ENCODE measurements at places on chromosomes 5 and 9. TPM values are rescaled to one million over a fixed set of nuclear protein-coding genes. Genes with fewer than 3 reads are reported as not detected.

The RPS14 gene
- polyA plus RNA-seq: 4,014 TPM

The UNC5A gene
- polyA plus RNA-seq: 0.19 TPM

The MARCHF6 gene
- polyA plus RNA-seq: 39.0 TPM

The OTP gene
- not detected for polyA plus RNA-seq

DNA sequence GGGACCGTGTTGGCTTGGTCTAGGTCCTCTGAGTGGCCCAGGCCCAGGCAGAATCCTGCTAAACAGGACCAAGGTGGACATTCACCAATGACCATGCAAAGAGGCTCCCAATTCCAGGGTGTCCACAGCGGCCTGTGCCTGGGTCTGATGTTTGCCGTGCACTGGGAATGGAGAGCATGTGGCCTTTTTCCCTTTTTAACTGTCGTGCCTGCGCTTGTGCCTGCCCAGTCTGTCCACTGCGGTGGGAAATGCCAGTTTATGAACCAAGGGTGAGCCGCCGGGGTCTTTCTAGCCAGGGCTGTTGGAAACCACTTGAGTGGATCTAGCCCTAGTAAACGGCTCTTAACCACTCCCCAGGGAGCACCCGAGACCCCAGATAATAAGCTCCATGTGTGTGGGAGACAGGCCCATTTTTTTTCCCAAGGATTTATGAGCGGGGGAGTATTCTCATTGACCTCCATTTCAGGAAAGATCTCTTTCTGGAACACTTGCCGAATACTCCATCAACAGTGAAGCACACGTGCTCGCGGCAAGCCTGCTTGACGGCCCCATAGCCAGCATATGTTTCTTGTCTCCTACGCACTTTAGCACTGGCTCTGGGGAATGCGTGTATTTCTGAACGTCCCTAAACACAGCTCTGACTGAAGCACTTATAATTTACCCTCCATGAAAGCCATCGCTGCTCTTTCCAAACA lies 93.2 kb upstream of the PHYKPL start:
- peak; percentile 85 for DNase-seq

GRCh38 chr5:122192497-122193496 lies 63.5 kb downstream of the ZNF474 start:
- peak; percentile 60 for DNase-seq

- DNase-seq: no peak
Observed at GRCh38 chr5:61673007-61673735, 341.1 kb downstream of the ZSWIM6 start.

DNA sequence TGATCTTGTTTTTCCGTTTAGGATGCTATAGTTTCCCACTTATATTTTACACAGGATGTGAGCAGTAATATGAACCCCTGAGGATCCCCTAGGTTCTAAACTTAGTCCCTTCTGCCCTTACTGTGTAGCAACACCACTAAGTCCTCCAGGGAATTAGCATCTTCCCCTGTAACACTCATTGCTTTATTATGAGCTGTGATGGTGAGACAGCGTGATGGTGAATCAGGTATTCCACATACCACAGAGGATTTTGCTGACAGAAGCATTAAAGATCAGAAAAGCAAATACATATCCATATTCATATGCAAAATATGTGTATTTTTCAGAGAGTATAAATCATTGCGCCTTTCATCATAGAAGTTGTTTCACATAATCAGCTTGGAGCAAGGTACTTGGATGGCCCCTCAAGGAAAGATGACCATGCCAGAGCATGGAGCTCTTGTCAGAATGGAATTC lies 317.0 kb downstream of the ICE1 start:
- DNase-seq: no peak

GRCh38 chr5:147869112-147869511 lies 9.4 kb upstream of the SCGB3A2 start:
- DNase-seq: no peak

DNA sequence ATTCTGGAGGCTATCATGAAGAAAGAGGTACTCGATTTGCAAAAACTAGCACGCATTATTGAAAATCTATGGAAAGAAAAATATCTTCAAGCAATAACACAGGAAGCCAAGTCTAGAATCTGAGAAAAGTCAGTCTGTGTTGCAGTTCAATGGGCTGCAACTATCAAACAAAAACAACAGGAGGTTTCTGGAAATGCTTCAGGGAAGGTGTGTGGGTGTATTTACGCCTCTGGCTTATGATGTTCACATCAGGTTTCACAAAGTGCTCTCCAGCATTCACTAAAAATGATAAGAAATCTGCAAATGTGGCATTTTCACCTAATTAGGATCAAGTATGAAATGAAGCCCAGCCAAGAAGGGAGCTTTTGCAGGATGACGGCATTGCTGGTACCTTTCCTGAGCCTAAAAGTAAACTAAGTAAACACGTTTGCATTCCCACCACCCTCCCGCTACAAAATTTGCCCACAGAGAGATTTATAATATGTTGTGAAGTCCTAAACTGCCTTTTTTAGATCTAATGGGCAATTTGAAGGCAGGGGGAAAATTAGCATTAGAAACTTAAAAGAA lies 146.4 kb downstream of the GABRB2 start:
- no peak for DNase-seq

DNA sequence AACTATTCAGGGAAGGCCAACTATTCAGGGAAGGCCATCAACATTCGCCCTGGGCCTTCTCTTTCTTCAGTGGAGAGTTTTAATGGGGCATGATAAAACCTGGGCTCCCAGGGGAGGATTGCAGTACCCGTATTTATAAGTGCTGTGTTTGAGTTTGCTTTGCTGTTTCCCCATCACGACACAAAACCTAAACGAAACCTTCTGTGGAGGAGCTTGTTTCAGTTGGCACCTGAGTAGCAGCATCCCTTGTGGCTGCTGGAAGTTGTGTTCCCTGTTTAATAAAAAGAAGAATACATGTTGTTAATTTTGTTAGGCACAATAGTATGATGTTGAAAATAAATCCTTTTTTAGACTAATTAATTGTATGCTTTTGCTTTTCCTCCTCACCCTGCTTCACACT lies 8.3 kb downstream of the WDR31 start:
- no peak for DNase-seq

GRCh38 chr9:33331377-33331891 lies 41.1 kb downstream of the NFX1 start:
- DNase-seq: no peak

- no peak for DNase-seq
Observed at GRCh38 chr5:14879393-14879792, 7.8 kb upstream of the ANKH start.

DNA sequence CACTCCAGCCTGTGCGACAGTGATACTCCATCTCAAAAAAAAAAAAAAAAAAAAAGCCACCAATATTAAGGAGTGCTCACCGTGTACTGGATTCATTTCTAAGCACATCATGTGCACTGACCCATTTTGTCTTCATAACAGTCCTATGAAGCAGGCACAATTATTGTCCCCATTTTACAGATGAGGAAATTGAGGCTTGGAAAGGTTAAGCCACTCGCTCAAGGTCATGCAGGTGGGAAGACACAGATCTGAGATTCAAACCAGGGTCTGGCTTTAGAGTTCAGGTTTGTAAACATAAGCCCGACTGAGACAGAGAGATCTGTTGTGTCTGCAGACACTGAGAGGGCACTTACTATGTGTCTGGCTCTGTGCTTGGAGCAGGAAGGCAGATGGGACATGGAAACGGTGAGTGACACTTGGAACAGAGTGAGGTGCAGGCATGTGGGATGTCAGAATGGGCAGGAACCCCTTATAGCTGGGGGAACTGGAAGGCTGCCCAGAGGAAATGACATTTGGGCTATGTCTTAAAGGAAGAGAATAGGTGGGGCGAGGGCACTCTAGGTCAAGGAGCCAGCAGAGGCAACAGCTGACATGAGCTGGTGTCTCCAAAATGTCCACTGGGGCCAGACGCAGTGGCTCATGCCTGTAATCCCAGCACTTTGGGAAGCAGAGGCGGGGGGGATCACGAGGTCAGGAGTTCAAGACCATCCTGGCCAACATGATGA lies 69.9 kb downstream of the STK10 start:
- no peak for DNase-seq

DNA sequence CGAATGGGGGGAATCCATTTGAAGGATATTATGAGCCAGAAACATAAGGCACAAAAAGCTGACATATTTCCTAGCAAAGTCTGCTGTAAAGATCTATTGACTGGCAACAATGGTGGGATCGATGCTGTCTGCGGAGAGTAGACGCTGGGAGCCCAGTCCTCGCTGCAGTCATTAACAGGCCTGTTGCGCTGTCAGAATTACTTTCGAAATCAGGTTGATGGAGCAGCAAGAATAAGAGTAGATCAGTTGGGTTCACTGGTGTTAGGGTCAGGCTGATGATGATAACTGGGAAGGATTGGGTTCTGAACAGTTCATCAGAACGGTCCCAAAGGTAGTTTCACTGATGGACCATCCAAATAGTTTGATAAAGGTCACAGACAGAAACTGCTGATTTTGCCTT lies 87.1 kb downstream of the MEGF10 start:
- DNase-seq: no peak

DNA sequence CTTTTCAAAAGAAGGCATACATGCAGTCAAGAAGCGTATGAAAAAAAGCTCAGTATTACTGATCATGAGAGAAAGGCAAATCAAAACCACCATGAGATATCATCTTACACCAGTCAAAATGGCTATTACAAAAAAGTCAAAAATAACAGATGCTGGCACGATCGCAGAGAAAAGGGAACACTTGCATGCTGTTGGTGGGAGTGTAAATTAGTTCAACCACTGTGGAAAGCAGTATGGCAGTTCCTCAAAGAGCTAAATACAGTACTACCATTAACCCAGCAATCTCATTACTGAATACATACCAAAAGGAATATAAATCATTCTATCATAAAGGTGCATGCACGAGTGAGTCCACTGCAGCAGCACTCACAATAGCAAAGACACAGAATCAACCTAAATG lies 24.5 kb downstream of the RETREG1 start:
- no peak for DNase-seq

- no peak for DNase-seq
Observed at GRCh38 chr5:65391591-65391990, 90.1 kb downstream of the ADAMTS6 start.

GRCh38 chr5:178477802-178478201 lies 112.4 kb downstream of the COL23A1 start:
- no peak for DNase-seq
